ENCODE measurements at places on chromosomes 6 and 20.

- no peak for DNase-seq
These were observed 158.0 kb upstream of the CARMIL1 start for GRCh38 chr6:25121186-25121585.

DNA sequence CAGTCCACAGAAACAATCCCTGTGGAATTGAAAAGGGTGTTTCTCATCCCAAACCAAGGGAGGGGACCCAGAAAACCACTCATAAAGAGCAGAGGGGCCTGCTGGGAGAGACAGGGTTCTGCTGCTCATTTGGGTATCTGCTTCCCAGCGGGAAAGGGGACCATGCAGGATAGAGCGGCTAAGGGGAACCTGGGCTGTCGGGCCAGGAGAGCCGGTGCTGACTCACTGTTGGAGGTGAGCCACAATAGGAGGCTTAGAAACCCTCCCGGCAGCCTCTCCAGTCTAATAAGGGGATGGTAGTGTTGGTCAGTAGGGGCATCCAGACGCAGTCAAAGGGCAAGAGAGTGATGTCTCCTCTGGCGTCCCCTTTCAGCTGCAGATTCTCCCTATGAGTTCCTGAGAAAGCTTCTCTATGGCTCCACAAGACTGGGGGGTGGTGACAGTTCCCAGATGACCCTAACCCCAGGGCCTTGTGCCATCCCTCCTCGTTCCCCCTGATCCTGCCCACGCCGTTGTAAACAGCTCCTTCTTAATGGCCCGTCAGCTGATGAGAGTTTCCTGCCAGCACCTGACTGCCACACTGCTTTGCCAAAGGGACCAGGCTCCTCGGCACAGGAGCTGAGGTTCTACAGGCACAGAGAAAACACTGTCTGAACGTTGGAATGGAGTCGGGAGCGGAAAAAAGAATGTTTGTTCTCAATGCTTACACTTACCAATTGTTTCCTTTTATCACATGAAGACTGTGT is 646.1 kb upstream of the DEFB115 start:
- DNase-seq = no peak

- no peak for DNase-seq
These were observed 3.7 kb upstream of the ZSCAN23 start for GRCh38 chr6:28446818-28447511.

GRCh38 chr20:52305024-52305645 is 113.6 kb upstream of the ZFP64 start:
- no peak for DNase-seq

DNA sequence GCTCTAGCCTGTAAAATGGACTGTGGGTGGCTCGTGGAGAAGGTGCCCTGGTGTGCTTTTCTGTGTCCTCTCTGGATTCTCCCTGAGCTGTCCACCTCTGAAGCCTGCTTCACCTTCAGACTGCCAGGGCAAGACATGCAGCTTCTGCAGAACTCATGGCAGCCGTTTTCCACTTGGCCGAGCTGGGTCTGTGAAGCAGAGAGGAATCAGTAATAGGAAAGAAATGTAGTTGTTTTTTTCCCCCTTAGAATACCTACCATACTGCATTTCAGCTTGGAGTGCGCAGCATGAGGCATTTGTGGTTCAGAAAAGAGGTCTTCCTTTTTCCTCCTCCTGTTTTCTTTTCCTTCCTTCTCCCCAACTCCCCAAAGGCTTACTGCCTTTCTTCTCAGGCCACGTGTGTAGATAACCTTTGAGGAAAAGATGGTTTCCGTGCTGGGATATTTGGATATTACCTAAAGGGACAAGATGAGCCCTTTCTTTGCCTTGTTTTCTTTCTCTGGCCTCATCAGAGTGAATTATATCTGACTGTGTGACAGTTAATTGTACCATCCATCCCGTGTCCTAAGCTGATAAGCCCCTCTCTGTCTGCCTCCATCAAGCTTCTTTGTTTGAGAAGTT is 39.4 kb downstream of the RREB1 start:
- DNase-seq = no peak

DNA sequence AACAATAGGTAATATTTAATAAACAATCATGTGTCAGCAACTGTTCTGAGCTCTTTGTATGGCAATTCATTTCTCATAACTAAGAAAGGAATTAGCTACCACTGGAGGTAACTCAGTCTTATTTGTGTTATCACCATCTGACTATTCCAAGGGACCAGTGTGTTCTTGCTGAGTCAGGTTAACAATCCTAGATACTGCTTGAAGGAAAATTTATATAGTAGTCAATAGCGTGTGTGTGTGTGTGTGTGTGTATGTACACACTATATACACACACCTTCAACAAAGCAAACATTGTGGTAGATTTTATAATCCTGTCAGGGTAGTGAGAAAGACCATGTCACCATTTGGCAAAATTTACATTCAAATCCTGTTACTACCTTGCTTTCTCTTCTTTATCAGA is 45.8 kb upstream of the SMIM8 start:
- DNase-seq = no peak

GRCh38 chr6:33082702-33083101 is 6.9 kb downstream of the HLA-DPB1 start:
- no peak for DNase-seq

DNA sequence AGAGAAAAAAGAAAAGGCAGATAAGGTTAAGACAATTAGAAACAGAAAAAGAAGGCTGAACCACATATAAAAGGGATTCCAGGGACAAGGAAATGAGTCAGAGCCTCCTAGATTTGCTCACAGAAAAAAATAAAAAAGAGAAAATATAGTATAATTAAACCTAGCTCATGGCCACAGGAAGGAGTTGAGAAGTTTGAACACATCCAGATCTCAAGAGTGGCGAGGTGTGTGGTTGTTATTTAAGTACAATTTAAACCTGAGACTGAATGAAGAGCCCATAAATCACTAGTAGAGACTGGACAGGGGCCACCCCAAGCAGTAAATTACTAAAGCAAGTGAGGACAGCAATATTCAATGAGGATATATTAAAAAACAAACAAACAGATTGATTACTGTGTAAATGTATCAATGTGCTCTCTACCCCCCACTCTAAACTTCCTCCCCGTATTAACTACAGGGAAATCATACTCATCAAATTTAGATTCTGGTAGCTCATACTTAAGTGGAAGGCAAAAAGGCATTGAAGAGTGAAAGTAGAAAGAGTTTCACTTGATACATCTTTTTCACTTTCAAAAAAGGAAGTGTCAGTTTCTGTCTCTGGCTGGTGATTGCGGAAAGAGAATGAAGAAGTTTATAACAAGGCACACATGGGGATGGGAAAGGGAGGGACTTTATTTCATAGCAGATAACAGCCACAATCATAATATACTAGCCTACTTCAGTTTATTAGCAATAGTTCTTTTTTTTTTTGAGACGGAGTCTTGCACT is 49.3 kb upstream of the SCAF8 start:
- DNase-seq = no peak

DNA sequence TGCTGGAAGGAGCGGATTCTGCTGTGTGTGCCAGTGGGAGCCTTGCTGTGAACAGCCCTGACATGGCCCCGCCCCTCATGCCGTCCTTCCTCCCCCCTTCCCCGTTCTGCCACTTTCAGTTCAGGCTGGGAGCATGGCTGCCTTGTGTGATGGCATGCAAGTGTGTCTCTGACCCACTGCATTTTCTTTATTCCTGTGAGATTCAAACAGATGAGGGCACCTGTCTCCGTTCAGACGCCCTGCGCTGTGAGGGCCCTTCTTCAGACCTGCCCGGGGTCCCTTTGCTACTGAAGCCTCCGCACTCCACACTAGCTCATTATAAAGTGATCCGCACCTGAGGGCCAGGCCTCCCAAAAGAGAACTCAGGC is 88.3 kb downstream of the TAF4 start:
- DNase-seq = no peak

GRCh38 chr20:45115829-45116228 is 855 bp upstream of the WFDC5 start:
- DNase-seq = no peak

DNA sequence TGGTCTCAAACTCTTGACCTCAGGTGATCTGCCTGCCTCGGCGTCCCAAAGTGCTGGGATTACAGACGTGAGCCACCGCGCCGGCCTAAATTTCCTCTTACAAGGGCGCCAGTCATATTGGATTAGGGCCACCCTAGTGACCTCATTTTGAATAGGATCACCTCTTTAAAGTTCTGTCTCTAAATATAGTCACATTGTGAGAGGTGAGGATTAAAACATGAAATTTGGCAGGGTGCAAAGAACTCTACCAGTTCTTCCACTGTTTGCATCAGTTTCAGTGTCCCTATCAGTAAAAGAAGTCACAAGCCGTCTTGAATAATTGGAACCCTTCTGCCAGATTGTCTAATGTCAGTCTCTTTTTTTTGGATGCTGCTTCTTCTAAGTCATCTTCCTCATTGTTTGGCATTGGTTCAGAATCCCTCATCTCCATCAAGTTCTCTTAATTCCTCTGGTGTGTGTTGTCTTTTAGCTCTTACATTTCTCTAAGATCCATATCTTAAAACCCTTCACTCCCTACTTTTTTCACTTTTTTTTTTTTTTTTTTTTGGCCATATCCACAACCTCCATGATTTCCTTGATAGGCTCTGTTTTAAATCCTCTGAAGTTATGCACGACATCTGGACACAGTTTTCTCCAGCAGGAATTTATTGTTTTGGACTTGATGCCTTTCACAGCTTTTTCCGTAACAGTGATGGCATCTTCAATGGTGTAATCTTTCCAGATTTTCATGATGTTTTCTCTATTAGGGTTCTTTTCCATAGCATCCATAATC is 56.8 kb downstream of the NCOA3 start:
- no peak for DNase-seq

- no peak for DNase-seq
These were observed 47.5 kb downstream of the DTD1 start for GRCh38 chr20:18635380-18635779.

All from stimulated activated CD4-positive, alpha-beta T cell treated with anti-CD3 and anti-CD28 coated beads, Interleukin-12 subunit alpha, Interleukin-12 subunit beta, amount 100 ng/mL, for 4 hours (primary cell).